H4 (cell line): ENCODE measurements at places on chromosomes 6 and 20.

- peak; percentile 60 for DNase-seq
These were observed 2.9 kb upstream of the HLA-DOB start for GRCh38 chr6:32819729-32820128.

GRCh38 chr6:16404456-16404855, 166.1 kb downstream of the GMPR start:
- DNase-seq: no peak

DNA sequence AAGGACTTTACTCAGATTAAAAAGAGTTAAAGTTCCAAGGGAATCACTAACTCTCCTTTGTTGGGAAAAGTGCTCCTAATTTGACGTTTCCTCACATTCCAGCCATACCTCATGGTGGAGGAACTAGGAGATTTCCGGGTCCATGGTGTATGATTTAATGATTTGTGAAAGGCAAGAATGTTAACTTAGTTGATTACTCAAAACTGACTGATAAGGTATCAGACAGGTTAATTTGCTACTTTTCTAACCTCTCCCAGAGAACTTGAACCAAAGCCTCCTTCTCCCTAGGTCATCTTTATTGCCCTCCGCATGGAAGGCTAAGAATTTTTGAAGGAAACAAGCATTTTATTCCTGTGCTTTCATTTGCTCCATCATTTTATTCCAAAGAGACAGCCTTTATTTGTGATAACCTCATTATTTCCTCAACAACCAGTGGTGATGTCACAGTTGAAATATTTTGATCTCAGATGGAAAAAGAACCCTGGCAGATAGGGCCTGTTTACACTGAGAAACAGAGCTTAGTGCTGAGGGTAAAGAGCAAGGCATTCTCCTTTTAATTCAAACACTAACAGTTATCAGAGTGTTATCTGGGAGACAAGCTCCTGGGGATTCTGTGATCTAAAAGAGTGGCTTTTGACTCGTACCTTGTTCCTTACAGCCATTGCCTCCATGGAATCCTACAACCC, 57.4 kb upstream of the BMP2 start:
- no peak for DNase-seq

- DNase-seq: no peak
These were observed 66.1 kb upstream of the MLN start for GRCh38 chr6:33869826-33870423.

GRCh38 chr6:13241364-13241763, 87.0 kb downstream of the TBC1D7 start:
- no peak for DNase-seq

DNA sequence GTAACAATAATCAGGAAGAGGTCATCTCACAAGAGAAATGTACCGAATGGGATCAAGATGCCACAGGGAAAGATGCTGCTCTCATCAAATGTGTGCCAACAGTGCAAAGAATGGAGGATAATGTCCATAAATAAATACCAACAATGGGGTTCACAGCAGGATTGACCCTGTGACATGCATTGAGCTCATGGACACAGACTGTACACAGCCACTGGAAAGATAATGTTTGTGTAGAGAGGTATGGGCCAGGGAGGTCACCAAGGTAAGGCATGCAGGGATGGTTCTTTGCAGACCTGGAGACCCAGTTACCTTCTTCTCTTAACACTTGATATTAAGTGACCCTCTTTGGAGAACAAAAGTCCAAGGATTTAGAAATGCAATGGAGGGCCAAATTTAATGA, 1.5 kb downstream of the AGPAT1 start:
- no peak for DNase-seq

GRCh38 chr20:6704132-6704861, 63.2 kb upstream of the BMP2 start:
- DNase-seq: no peak

DNA sequence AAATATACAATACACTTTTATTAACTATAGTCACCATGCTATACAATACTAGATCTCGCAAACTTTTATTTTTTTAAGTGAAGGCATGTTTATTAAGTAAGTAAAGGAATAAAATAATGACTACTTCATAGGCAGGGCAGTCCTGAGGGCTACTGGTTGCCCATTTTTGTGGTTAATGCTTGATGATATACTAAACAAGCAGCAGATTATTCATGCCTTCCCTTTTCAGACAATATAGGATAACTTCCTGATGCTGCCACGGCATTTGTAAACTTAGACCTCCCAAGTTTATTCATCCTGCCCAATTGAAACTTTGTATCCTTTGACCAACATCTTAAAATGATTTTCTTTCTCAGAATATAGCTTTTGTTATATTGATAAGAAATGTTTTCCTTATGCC, 24.7 kb upstream of the HIVEP1 start:
- DNase-seq: no peak

GRCh38 chr20:475463-476357, 13.4 kb upstream of the TBC1D20 start:
- no peak for DNase-seq

GRCh38 chr20:53580376-53581111, 13.1 kb downstream of the ZNF217 start:
- DNase-seq: no peak

DNA sequence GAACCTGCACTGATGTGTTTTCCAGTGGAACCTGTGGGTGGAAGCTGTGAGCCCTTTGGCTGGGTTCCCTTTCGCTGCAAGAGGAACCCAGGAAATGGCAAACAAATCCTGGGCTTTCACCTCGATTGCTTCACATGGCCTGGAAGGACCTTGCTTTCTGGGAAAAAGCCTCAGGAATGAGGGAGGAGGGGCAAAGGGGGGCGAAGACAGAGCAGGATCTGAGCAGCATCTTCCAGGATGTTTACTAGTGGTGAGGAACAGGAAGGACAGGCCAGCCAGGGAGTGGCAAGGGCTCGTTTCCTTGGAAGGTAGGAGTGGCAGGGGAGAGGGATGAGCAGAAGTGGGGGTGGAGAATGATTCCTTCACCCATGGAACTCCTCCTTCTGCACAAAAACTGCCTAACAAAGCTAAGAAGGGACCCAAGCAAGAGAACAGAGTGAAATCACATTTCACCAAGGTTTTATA, 5.9 kb downstream of the SLC2A10 start:
- DNase-seq: peak; percentile 83

- DNase-seq: no peak
These were observed 65.0 kb upstream of the SUPT3H start for GRCh38 chr6:45442716-45443115.

- no peak for DNase-seq
These were observed 9.8 kb upstream of the ELOVL5 start for GRCh38 chr6:53358440-53359094.

GRCh38 chr6:158910484-158911440, 89.2 kb downstream of the RSPH3 start:
- DNase-seq: no peak

GRCh38 chr20:49965781-49966305, 16.9 kb upstream of the SNAI1 start:
- DNase-seq: no peak

DNA sequence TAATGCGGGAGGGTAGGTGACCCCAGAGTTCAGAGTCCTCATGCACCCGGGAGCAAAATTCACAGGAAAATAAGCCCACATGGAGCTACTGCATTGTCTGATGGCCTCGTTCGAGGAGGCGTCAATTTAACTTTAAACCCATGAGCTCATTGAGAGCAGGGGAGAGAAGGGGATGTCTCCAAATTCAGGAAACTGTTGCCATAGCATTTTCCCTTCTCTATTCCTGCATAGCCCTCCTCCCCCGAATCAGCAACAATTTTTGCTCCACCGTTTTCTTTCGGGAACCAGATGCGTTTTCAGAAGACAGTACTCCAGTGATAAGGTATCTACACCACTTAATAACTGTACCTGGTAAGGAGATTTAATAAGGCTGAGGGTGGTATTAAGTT, 324 bp upstream of the LAMP5 start:
- DNase-seq: no peak

GRCh38 chr6:157552081-157552747, 171.2 kb downstream of the ZDHHC14 start:
- DNase-seq: no peak

GRCh38 chr20:21505810-21506530, 7.9 kb downstream of the NKX2-2 start:
- DNase-seq: no peak

DNA sequence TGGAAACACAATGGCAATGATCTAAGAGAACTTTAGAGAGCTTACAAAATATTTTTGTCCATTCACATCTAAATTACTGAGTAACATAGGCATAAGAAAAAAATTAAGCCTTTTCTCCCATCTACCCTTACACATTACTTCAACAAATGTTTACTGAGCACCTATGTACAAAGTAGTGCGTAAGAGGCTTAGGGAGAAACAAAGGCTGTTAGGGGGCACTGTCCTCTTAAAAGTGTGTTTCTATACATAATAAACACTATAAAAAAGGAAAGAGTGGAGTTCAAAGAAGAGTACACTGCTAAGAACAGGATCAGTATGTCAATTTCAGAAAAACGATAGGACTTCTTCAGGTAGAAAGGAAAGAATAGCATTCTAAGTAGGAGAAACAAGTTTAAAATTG, 12.2 kb downstream of the ILRUN start:
- DNase-seq: no peak

DNA sequence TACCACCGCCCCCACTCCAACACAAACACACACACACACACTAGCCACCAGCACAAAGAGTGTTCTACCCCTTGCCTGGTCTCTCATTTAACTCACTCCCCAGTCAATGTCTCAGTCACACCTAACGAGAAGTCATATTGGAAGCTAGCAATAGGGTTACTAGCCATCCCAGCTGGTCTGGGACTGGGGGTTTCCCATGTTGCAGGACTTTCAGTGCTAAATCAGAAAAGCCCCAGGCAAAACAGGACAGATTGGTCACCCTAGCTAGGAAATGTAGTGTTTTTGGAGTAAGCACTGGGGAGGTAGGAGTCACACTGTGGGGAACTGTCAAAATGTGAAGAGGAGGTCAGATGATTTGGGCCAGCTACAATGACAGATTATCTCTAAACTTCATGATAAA, 158.1 kb downstream of the UNC5CL start:
- DNase-seq: no peak

DNA sequence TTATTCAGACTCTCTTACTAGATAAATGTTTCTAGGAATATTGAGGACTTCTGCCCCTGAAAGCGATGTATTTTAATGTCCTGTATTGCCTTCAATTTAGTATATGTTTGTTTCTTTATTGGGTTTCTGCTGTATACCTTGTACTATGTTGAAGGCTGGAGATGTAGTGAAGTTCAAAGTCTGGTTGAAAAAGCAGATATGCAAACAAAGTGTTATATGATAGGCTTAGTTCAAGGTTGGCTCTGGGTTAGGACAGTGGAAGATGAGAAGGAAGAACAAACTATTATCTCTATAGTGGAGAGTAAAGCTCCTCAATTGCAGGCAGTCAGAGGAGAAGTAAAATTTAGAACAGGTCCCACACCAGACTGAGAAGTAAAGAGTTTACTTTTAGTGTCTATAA, 36.3 kb upstream of the ADGRG6 start:
- no peak for DNase-seq

DNA sequence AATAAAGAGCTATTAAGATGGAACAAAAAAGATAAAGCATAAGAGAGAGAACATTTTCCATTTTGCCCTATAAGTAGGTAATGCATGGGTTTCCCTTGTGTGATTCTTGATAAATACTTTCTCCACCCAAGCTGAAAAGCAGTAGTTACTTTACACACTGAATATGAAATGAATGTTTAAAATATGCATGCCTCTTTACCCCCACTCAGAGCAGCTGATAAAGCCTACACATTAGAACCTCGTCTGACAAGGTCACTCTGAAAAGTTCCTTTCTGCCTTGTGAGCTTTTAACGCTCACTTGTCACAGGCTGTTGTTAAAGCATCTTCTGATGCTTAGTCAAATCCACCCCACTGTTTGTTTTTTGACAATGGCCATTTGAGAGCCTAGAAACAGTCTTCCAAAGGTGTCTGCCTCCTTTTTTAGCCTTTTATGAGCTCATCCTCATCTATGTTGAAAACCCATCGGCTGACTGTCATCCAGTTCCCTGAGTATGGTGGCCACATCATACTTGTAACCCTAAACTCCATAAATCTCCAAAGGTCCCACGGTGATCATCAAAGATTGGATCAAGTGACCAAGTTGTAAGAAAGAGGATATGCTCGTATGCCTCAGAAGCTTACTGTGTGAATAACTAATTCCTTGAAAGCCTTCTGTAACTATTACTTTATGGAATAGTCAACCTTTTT, 102.8 kb downstream of the ATXN1 start:
- DNase-seq: no peak

- DNase-seq: no peak
These were observed 188.6 kb upstream of the RREB1 start for GRCh38 chr6:6919173-6919572.

GRCh38 chr20:23277316-23277715, 73.3 kb upstream of the NXT1 start:
- no peak for DNase-seq

DNA sequence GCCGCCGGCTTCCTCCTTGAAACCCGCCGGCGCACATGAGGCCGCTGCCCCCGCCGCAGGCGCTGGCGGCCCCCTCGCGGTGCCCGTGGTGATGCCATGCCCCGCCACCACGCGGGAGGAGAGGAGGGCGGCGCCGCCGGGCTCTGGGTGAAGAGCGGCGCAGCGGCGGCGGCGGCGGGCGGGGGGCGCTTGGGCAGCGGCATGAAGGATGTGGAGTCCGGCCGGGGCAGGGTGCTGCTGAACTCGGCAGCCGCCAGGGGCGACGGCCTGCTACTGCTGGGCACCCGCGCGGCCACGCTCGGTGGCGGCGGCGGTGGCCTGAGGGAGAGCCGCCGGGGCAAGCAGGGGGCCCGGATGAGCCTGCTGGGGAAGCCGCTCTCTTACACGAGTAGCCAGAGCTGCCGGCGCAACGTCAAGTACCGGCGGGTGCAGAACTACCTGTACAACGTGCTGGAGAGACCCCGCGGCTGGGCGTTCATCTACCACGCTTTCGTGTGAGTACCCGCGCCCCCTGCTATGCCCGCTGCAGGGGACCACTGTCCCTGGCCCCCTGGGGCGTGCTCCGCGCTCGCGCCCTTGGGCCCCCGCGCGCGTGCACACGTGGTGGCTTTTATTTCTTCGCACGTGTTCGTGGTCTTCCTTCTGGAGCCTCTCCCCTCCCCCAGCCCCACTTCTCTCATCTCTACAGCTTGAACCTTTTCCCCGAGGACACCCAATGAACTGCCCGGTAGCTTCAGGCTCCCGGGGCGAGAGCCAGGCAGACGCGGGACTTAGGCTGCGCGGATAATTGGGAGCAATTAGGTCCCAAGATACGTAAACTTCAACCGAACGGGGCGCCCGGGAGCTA, 453 bp downstream of the KCNQ5 start:
- peak; percentile 25 for DNase-seq

- no peak for DNase-seq
These were observed 70.3 kb downstream of the GFRA4 start for GRCh38 chr20:3592931-3593330.

DNA sequence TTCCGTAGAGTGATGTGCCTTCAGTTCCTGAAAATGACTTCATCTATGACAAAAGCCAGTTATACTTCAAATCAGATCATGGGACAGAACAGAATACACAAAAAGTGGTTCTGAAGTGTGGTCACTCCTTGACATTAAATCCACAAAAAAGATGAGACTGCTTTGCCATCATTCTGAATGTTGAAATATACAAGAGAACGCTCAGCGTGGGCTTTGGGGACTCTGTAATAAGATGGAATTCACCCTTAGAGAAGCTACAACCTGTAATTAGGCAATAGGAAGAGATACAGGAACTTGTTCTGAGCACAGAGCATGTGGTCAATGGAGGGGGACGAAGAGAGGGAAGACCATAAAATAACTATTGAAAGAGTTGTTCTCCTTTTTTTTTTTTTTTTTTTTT, 184.3 kb downstream of the CARMIL1 start:
- no peak for DNase-seq
